GF-D8 (cell line): ENCODE measurements at places on chromosomes 5 and 9.

DNA sequence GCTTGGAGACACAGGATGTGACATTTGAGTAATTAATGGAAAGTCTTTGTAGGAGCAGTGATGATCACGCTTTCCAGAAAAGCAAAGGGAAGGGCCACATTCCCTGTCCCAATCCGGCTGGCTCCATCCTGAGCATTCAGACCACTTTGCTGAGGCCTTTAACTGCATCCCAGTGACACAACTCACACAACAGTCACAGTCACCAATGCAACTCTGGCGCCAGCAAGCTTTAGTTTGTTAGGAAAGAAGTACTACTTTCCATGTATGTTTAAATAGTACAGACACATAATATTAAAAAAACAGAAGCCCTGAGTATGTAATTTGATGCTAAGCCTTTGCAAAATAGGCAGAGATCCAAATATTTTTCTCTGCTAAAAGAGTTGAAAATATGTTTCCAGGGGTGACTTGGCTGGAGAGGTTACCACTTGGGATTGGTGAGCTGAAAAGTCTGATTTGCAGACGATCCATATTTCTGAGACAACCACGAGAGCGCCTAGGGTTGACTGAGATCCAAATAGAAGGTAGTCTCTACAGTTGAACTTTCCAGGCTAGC is 31.7 kb upstream of the GAS1 start:
- DNase-seq, result no peak

GRCh38 chr9:126146254-126147145 is 180.1 kb upstream of the MVB12B start:
- no peak for DNase-seq

GRCh38 chr9:120778758-120779157 is 14.5 kb downstream of the FBXW2 start:
- DNase-seq, result no peak

- DNase-seq, result no peak
Observed at GRCh38 chr5:42898760-42899159, 87.1 kb upstream of the SELENOP start.

- DNase-seq, result no peak
Observed at GRCh38 chr5:37569466-37569865, 190.3 kb downstream of the WDR70 start.

DNA sequence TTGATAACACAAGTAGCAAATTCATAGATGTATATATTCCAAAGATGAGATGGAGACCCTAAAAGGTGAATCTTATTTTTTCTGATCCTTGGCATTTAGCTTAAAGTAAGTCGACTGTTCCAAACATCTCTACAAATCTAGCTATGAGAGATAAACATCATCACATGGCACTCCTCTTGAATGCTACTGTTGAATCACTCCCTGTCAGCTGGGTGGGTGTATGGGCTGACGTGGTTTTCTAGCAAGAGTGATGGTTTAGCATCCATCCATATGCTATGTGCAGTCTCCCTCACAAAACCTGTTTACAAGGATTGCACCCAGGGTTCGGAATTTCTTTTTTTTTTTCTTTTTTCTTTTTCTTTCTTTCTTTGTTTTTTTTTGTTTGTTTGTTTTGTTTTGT is 13.8 kb downstream of the ACO1 start:
- no peak for DNase-seq

- DNase-seq, result no peak
Observed at GRCh38 chr9:128218518-128219389, 15.6 kb downstream of the DNM1 start.

DNA sequence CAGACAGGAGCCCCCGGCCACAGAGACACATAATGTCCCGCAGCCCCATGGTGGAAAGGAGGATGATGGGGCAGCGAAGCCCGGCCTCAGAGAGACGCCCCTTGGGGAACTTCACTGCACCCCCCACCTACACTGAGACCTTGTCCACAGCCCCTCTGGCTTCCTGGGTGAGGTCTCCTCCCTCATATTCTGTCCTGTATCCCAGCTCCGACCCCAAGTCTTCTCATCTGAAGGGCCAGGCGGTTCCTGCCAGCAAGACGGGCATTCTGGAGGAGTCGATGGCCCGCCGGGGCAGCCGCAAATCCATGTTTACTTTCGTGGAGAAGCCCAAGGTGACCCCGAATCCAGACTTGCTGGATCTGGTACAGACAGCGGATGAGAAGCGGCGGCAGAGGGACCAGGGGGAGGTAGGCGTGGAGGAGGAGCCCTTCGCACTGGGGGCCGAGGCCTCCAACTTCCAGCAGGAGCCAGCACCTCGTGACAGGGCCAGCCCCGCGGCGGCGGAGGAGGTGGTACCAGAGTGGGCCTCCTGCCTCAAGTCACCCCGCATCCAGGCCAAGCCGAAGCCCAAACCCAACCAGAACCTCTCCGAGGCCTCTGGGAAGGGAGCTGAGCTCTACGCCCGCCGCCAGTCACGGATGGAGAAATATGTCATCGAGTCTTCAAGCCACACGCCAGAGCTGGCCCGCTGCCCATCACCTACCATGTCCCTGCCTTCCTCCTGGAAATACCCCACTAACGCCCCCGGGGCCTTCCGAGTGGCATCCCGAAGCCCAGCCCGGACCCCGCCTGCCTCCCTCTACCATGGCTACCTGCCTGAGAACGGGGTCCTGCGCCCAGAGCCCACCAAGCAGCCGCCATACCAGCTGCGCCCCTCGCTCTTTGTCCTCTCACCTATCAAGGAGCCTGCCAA is 8.9 kb downstream of the SYNPO start:
- no peak for DNase-seq
